ENCODE measurements at places on chromosomes 2 and 18.

GRCh38 chr2:208320686-208321085 lies 54.6 kb downstream of the PIKFYVE start:
- DNase-seq, result peak; percentile 69

- DNase-seq, result no peak
Observed at GRCh38 chr2:184187421-184187971, 410.8 kb upstream of the ZNF804A start.

GRCh38 chr18:37577051-37577611 lies 11.5 kb upstream of the CELF4 start:
- DNase-seq, result no peak

DNA sequence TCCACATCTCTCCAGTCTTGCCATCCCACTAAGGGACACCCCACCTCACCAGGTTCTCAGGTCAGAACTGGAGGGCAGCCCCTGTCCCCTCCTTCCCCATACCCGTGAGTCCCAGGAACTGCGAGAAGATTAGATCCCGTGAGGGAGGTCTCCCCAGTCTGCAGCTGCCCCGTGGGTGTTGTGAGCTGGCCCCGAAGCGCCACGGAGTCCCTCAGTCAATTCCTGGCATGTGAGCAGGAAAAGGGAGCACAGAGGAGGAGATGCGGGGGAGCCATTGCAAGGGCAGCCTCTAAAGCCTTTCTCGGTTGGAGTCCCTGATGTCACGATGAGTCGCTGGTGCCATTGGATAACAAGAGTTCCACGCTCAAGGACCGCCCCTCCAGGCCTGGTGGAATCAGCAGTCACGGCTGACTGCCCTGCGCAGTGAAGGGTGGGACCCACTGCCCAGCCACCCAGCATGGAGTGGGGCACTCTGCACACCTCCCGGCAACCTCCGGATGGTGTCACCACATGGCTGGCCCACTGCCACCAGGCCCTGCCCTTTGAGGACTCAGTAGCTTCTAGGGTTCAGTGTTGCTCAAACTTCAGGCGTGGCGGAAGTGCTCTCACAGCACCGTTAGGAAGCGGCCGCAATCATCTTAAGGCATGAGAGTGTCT lies 434.9 kb upstream of the MYT1L start:
- DNase-seq, result no peak

DNA sequence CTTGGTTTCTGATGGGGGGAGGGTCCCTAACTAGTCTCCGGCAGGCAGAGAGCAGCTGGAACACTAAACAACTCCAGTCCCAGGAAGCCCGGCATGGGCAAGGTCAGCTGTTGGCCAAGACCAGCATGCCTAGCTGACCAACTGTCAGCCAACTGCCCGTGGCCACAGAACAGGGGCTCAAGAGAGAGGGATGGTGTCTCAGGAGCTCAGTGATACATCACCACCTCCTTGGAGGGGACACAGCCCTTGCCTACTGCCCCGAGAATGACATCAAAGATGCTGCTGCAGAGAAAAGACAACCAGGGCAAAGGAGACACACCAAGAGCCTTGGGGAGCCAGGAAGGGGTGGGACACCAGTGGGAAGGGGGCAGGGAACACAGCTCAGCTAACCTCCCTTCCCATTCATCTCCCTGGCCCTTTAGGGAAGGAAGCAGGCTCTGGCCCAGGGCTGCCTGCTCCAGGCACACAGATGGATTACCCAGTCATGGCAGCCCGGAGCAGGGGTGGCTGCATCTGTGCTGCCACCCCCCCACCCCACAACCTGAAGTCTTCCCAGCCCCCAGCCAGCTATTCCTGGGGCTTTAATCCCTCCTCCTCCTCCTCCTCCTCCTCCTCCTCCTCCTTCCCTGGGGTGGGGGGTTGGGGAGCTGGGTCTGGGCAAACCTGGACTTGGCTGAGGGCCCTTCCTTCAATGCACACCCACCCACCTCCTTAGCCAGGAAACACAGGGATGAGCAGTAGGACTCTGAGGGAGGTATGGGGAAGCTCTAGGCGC lies 1.9 kb downstream of the BIN1 start:
- peak; percentile 43 for DNase-seq

- DNase-seq, result peak; percentile 51
Observed at GRCh38 chr2:42142547-42143184, 26.5 kb upstream of the EML4 start.

GRCh38 chr2:220708366-220708765 lies 863.7 kb downstream of the EPHA4 start:
- no peak for DNase-seq

All from right hindlimb (tissue), 1 donor.